Amygdala (tissue), 56 donors: ENCODE measurements at places on chromosomes 4 and X.

- DNase-seq = no peak
Observed at GRCh38 chrX:10045327-10046000, 78.3 kb downstream of the CLDN34 start.

- DNase-seq = no peak
Observed at GRCh38 chr4:33067221-33067620, 2347.1 kb downstream of the PCDH7 start.

- DNase-seq = no peak
Observed at GRCh38 chr4:74018116-74018515, 19.6 kb upstream of the CXCL5 start.

GRCh38 chrX:55907968-55908607 lies 190.5 kb downstream of the RRAGB start:
- DNase-seq = peak; percentile 2

DNA sequence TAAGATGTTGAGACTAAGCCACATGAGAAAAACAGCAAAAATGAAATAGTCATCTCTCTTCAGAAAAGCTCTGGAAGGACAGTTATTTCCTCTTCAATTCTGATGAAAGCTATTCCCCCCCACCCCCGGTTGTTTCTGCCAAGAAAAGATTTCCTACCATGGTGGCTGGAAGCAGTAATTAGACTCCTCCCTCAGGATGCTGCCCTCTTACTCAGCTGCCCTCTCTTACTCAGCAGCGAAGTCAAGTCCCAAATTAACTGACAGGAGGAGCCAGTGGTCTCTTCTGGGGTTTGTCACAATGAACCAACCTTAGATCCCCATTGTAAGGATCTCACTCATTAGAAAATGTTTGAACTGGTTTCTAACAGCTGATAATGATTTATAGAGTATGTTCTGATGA lies 38.0 kb downstream of the GPM6B start:
- DNase-seq = no peak

DNA sequence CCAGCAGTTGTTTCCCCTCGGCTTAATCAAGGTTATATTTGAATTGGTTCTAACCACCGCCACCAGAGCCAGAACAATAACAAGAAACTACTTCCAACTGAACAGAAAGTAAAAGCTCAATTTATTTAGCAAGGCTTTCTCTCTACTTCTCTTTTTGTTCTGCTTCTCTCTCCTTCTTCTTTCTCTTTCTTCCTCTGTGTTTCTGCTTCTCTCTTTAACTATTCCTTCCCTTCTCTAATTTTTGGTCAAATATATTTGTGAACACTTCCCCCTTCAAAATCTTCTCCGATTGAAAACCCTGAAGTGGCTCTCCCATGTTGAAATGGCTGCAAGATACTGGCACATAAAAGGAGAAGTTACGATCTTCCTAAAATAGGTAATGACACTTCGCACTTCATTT lies 1195.9 kb upstream of the PRKX start:
- no peak for DNase-seq

DNA sequence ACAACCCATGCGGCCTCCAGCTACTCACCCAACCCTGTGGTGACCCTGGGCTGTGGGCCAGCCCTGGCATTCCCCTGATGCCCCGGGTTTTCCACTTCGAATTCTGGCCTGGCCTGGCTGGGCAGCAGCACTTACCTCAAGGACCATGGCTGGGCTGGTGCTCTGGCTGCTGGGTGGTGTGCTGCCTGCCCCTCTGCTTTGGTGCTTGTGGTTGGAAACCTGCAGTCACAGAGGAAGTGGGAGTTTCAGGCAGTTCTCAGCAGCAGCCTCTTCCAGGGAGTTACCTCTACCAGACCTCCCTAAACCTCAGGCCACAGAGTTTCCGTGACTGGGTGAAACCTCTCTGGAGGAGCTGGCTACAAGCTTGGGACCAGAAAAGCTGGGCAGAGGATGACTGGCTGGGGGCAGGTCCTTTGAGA lies at the start of gene CXCR3:
TSS of gene CXCR3 (minus strand) at position 209 of the 419 bp plus-strand sequence. CDS start at position 147, 62 bp downstream.
- no peak for DNase-seq

DNA sequence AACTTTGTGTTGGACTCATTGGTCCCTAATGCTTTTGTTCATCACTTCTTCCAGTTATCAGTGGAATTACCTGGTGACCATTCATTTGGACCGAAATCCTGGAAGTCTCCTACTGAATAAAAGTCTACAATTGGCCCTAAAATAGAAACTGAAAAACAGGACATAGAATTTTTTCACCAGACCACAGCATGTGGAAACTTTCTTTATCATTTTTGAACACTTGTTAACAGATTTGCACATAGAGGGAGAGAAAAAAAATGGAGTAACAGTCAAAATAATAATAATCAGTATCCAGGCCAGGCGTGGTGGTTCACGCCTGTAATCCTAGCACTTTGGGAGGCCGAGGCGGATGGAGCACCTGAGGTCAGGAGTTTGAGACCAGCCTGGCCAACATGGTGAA lies 7.1 kb downstream of the EPGN start:
- no peak for DNase-seq

- DNase-seq = no peak
Observed at GRCh38 chr4:71338846-71339593, at the start of gene SLC4A4. TSS of gene SLC4A4 (plus strand) at chr4:71339020.

DNA sequence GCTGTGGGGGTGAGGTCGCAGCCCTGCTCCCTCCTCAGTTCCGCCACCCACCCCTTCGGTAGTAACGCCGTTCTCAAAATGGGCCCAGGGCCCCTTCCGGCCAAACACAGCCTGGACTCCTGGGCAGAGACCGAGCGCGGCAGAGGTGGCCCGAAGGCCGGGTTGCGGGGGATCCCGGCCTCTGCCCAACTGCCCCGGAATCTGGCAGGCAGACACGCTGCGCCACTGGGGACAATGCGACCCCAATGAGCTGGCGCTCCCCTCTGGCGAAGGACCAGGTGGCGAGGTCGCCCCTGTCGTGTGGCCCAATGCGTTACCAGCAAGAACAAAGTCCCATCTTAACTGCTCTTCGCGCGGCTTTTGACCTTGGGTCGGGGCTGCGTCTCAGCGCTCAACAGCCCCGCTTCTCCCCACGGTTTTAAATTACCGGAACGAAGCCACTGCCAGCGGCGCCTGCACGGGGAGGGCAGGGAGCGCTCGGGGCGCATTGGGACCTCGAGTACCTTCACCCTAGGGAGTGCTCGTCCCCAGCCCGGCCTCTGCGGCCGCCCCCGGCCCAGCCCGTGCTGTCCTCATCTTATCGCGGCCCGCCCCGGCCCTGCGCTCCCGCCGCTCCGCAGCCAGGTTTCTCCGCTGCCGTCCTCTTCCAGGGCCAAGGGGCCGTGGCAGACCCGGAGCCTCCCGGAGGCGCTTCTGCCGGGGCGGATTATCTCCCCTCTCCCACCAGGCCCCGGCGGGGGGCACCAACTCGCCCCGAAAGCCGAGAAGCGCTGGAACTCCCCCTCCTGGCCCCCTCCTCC lies 22.2 kb upstream of the HMX1 start:
- DNase-seq = no peak

- DNase-seq = no peak
Observed at GRCh38 chrX:103061486-103061885, 2.5 kb downstream of the BEX1 start.

DNA sequence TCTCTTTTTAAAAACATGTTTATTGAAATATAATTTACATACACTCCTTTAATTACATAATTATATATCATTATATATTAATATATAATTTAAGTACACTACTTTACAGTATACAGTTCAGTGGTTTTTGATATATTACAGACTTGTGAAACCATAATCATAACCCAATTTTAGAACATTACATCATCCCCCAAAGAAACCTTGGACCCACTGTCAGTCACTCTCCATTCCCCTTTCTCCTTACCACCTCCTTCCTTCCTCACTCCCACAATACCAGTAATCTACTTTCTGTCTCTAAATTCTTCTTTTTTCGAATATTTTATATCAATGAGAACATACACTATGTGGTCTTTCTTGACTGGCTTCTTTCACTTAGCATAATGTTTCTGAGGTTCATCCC lies 17.9 kb upstream of the EXOSC9 start:
- no peak for DNase-seq

GRCh38 chr4:21649391-21650090 lies 299.0 kb downstream of the KCNIP4 start:
- no peak for DNase-seq

GRCh38 chr4:112726041-112726440 lies 89.1 kb downstream of the LARP7 start:
- DNase-seq = no peak

- no peak for DNase-seq
Observed at GRCh38 chr4:69838977-69839376, 21.0 kb downstream of the SULT1E1 start.

DNA sequence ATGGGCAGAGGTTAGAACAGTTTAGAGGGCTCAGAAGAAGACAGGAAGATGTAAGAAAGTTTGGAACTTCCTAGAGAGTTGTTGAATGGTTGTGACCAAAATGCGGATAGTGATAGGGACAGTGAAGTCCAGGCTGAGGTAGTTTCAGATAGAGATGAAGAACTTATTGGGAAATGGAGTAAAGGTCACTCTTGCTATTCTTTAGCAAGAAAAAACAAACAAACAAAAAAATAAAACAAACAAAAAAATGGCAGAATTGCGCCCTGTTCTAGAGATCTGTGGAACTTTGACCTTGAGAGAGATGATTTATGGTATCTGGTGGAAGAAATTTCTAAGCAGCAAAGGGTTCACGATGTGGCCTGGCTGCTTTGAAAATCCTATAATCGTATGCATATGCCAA lies 185.1 kb upstream of the SFRP2 start:
- no peak for DNase-seq

GRCh38 chrX:142671036-142671435 lies 354.7 kb upstream of the SPANXN4 start:
- no peak for DNase-seq

- DNase-seq = no peak
Observed at GRCh38 chr4:156665780-156666366, 305.7 kb downstream of the PDGFC start.
